ENCODE measurements at places on chromosomes 12 and 14.

- peak; percentile 8 for DNase-seq
Observed at GRCh38 chr12:32419520-32419960, 20.2 kb downstream of the FGD4 start.

GRCh38 chr12:42267413-42268190, 29.6 kb upstream of the YAF2 start:
- no peak for DNase-seq

DNA sequence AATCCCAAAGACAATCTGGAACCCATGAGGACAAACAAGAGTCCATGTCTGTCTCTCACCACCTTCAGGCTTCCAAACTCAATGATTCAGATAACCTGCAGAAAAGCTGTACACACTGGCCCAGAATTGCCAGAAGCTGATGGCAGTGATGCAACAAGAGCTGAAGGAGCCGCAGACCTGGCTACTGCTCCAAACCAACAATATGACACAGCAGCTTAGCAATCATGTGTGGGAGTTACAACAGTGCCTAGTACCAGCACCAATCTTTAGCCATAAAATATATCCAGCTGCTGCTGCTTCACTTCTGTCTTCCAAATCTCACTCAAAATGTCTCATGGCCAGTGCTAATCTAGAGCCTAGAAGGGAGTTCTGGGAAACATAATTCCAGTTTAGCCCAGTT, 22.0 kb downstream of the RPS6KA5 start:
- no peak for DNase-seq

DNA sequence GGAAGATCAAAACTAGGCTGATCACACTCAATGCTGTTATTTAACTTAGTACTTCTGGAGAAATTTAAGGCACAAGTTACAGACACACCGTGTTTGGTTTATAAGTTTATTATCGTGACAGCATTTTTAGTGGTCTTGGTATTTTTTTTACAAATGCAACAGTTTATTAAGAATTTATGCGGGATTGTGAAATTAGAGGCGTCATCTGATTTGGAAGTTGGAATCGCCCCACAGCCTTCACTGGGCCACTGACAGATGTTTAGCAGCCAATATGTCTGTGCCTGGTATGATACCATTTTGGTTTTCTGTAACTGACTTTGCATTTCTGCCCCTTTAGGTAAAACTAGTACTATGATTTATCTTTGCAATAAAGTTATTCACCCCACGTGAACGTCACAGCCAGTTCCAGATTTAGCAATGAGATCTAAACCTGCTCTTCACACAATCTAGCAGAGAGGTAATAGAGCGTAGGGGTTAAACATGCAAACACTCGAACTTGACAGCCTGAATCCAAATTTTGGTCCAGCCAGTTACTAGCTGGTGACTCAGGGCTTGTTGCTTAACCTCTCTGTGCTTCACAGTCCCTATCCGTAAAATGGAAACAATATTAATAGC, 73.2 kb upstream of the SSTR1 start:
- no peak for DNase-seq

GRCh38 chr14:78313499-78313898, 143.3 kb downstream of the NRXN3 start:
- DNase-seq: no peak

DNA sequence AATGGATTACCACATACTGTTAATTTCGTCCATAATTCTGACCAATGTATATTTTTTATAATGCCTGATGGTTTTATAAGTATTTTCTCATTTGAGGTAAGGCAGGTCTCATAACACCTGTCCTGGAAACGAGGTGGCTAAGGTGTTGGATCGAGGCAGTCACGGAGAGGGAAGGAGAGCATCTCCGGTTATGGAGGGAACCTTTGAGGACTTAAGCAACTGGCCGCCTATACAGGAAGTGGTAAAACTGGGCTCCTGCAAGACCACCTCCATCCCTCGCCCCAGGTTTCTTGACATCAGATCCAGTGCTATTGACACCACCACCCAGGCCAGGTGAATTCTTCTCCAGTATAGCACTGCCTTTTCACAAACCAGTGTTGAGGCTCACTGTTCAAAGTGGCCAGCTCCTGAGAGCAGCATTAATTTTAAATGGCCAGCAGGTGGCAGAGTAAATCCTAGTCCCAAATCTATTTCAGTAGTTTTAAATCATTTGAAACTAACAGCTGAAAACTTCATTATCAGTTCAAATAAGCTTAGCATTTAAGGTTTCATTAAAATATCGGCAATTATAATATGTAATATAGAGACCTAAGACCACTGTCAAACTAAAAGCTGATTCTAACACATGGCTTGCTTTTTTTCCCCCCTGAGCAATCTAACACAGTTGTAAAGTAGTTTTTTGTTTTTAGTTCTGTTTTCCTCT, 100.8 kb downstream of the PPM1A start:
- peak; percentile 51 for DNase-seq

All from RPMI8226 (cell line).